ENCODE measurements at places on chromosomes 2 and 18.
A peak's percentile ranks its signal among the peaks of the same experiment; 100 is the strongest.

DNA sequence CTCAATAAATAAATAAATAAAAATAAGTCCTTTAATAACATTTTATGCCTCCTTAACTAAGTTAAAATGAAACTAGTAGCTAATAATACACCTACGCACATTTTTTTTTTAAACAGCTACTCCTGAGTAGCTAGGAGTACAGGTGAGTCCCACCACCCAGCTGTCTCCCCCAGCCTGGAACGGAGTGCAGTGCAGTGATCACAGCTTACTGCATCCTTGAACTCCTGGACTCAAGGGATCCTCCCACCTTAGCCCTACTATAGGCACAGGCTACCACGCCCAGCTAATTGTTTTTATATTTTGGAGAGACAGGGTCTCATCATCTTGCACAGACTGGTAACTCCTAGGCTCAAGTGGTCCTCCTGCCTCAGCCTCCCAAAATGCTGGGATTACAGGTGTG is 28.4 kb downstream of the YWHAQ start:
- H3K4me3 ChIP-seq = no peak overlapping the region
- no peaks in the 10 kb centered on the region for H3K4me1 ChIP-seq
- H3K27ac ChIP-seq = no peak overlapping the region
- H3K36me3 ChIP-seq = no peaks in the 10 kb centered on the region

DNA sequence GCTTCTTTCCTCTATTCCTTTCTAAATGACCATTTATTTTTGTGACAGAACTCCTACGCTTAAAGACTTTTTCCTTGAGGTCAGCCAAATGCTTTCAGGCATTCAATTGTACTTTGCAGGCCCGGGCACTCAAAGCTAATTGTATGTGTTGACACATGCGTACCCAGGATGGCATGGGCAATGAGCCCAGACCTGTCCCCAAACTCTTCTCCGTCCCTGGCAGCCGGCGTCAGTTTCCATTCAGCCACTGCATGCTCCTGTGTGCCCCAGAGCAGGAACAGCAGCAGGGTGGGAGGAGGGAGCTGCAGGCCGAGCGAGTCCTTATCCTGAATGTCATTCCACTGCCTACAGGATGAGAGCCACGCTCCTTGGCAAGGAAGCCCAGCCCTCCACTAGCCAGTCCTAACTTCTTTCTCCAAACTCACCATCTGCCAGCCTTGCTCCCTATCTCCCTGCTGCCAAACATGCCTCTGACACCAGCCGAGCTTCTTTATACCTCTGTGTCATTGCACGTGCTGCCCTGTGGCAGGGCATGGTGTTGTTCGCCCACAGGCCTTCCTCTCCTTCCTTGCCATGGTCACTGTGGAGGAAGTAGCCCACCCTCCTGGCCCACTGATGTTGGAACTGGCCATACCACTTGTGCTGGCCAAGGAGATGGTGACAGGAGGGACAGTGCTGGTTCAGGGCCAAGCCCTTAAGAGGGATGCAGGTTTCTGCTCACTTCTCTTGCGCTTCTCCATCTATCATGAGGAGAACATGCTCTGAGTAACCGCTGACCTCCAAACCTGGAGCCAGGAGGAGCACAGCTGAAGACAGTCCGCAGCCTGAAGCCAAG is 116.9 kb upstream of the FHL2 start:
- no peak overlapping the region for H3K27ac ChIP-seq
- H3K27me3 ChIP-seq = no peaks in the 10 kb centered on the region
- DNase-seq = no peak
- peaks cover under 1% of the 10 kb centered on the region for H3K4me1 ChIP-seq
- H3K4me3 ChIP-seq = no peak overlapping the region

DNA sequence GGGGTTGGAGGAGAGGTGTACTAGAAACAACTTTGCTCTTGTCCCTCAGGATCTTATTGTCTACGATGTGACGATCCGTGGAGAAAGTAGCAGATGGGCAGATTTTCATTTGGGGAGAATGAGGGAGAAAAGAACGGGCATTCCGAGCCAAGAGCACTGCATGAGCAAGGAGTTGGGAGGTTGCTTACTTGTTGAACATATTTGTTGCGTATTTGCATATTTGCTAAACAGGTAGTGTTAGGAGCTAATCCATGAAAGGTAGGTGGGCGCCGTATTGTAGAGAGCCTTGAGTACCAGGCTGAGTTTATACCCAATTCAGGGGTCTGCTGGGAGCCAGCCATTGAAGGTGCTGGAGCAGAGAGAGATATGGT is 490 bp downstream of the BCS1L start:
- H3K27ac ChIP-seq = no peak overlapping the region
- H3K36me3 ChIP-seq = peaks cover 17% of the 10 kb centered on the region
- H3K27me3 ChIP-seq = no peaks in the 10 kb centered on the region
- no peak for DNase-seq
- H3K4me3 ChIP-seq = no peak overlapping the region
- H3K4me1 ChIP-seq = peaks cover 3% of the 10 kb centered on the region

GRCh38 chr2:236193026-236193425 is 24.8 kb upstream of the GBX2 start:
- no peaks in the 10 kb centered on the region for H3K27me3 ChIP-seq
- H3K4me1 ChIP-seq = no peaks in the 10 kb centered on the region
- DNase-seq = no peak
- no peak overlapping the region for H3K4me3 ChIP-seq
- H3K36me3 ChIP-seq = no peaks in the 10 kb centered on the region

- DNase-seq = no peak
- H3K27ac ChIP-seq = no peak overlapping the region
These were observed 60.3 kb upstream of the RPL31 start for GRCh38 chr2:100941646-100942240.

DNA sequence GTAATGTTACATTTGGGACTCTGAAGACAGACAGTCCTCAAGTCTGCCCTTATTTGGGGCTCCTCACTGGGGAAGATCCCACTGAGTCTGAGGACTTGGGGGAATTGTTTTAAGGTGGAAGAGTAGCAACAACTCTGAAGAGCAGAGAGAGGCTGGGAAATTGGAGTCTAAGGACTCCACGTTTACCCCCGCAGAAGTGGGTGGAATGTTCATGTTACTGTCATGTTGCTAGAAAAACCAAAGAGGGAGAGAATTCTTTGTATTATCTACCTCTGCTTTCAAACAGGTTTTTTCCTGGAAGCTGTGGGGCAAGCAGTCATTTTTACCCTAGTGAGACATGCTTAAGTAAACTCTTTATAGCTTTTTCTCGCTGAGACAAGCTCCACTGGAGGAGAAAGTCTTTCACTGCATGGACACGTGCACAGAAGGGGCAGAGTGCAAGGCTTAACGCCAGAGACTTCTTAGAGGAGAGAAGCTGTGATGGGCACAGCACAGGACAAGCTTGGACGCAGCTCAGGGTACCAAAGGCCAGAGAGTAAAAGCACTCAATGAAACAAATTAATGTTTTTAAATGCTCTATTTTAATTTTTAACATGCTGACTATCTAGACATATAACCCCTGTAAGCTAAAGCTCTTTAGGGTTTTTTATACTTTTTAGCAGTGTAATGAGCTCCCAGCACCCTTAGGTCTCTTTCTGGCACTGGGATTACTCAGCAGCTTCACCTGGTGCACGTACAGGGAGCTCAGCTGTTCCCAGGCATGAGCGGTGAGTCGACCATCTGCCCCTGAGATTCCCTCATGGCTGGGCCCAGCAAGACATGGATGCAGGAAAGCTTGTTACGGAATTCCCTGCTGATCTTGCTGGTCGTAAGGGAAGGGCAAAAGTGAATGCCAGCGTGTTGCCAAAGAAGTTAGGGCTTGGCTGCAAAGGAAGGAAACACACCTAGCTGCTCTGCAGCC is 54.5 kb upstream of the BIN1 start:
- H3K4me3 ChIP-seq = no peak overlapping the region
- DNase-seq = peak; percentile 68
- H3K36me3 ChIP-seq = no peaks in the 10 kb centered on the region
- peak overlapping the region; percentile 35 for H3K27ac ChIP-seq
- no peaks in the 10 kb centered on the region for H3K27me3 ChIP-seq

GRCh38 chr2:6864923-6865345 is 773 bp downstream of the CMPK2 start:
- DNase-seq = no peak
- H3K4me1 ChIP-seq = peaks cover 6% of the 10 kb centered on the region
- H3K27me3 ChIP-seq = no peaks in the 10 kb centered on the region
- peak overlapping the region; percentile 65 for H3K27ac ChIP-seq
- peak overlapping the region; percentile 78 for H3K4me3 ChIP-seq
- peaks cover 17% of the 10 kb centered on the region for H3K36me3 ChIP-seq

GRCh38 chr2:109322111-109322510 is 193.1 kb downstream of the SH3RF3 start:
- DNase-seq = peak; percentile 28
- H3K4me1 ChIP-seq = peaks cover 14% of the 10 kb centered on the region
- H3K36me3 ChIP-seq = no peaks in the 10 kb centered on the region
- peaks cover 23% of the 10 kb centered on the region for H3K27me3 ChIP-seq

GRCh38 chr2:82314836-82315472 is 2010.4 kb upstream of the LRRTM1 start:
- H3K36me3 ChIP-seq = no peaks in the 10 kb centered on the region
- H3K27me3 ChIP-seq = no peaks in the 10 kb centered on the region
- DNase-seq = no peak
- H3K4me3 ChIP-seq = no peak overlapping the region

GRCh38 chr2:160534996-160535395 is 41.4 kb upstream of the RBMS1 start:
- DNase-seq = no peak
- H3K4me1 ChIP-seq = no peaks in the 10 kb centered on the region
- H3K27me3 ChIP-seq = no peaks in the 10 kb centered on the region
- no peak overlapping the region for H3K4me3 ChIP-seq

DNA sequence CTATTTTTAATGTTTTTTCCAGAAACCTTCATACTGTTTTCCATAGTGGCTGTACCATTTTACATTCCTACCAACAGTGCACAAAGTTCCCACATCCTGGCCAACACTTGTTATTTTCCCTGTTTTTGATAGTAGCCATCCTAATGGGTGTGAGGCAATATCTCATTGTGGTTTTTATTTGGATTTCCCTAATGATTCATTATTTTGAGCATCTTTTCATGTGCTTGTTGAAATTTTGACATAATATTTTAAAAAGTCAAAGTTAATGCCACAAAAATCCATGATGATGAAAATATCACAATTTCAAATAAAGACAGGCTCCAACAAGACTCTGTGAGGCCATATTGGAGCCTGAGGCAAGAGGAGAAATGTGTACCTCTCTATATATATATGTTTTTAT is 50.2 kb downstream of the VWA3B start:
- DNase-seq = no peak
- H3K27me3 ChIP-seq = no peaks in the 10 kb centered on the region
- H3K36me3 ChIP-seq = no peaks in the 10 kb centered on the region
- no peak overlapping the region for H3K4me3 ChIP-seq
- H3K27ac ChIP-seq = no peak overlapping the region

- no peak overlapping the region for H3K27ac ChIP-seq
- no peaks in the 10 kb centered on the region for H3K36me3 ChIP-seq
- no peak for DNase-seq
- H3K27me3 ChIP-seq = no peaks in the 10 kb centered on the region
These were observed 131.5 kb downstream of the PPP1R1C start for GRCh38 chr2:182117196-182117595.

DNA sequence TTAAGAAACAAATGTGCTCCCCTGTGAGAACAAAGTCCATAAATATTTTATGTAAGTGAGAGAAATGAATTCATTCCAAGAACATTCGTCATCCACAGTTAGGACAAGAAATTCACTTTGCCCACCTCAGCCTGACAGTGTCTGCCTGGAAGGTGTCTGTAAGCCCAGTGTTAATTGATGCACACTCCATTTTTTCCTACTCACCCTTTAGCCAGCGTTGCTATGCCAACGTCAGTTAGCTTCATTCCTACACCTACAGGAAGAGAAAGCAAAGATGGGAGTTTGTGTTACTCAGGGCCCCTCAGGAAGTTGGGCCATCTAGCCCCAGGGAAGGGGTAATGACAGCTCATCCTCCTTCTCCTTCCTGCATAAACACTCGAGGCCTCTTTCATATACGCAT is 131.0 kb downstream of the ALPK2 start:
- no peak overlapping the region for H3K4me3 ChIP-seq
- no peaks in the 10 kb centered on the region for H3K36me3 ChIP-seq
- H3K27ac ChIP-seq = no peak overlapping the region
- no peak for DNase-seq
- H3K27me3 ChIP-seq = no peaks in the 10 kb centered on the region
- no peaks in the 10 kb centered on the region for H3K4me1 ChIP-seq

DNA sequence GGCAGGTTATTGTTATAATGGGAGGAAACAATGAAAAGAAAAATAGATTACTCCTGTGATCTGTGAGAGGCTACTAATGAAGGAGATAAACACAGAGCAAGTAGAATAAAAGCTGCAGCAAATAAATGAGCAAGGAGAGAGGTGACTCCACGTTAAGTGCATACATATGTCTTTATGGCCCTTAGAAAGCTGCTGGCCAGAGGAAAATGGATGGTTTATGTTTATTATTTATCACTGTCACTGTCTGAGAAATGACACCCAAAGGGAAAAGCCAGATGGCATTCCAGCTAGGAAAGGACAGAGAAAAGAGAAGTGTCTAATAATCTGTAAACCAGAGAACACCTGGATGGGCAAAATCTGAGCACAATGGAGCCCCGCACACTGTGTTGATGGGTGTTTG is 122.9 kb upstream of the DDX18 start:
- H3K4me1 ChIP-seq = no peaks in the 10 kb centered on the region
- H3K27me3 ChIP-seq = no peaks in the 10 kb centered on the region
- DNase-seq = no peak
- H3K27ac ChIP-seq = no peak overlapping the region

DNA sequence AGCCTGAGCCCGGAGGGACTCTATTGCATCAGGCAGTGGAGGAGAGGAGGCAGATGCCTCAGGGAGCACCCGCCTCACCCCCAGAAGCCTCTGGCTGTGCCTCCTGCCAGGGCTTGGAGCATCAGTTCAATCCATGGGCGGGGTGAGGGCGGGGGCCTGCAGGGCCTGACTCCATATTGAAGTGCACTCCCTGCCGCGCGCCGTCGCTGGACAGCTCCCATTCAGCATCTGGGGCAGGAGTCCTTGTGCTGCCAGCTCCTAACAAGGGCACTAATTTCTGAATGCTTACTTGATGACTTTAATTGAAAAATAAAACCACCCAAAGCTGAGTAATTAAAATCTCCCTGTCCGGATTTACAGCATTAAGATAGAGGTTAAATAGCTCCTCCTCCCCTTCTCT is 23.8 kb downstream of the C1QL2 start:
- H3K4me1 ChIP-seq = no peaks in the 10 kb centered on the region
- H3K27ac ChIP-seq = no peak overlapping the region
- peaks cover 8% of the 10 kb centered on the region for H3K27me3 ChIP-seq
- no peak for DNase-seq
- H3K4me3 ChIP-seq = no peak overlapping the region

- no peaks in the 10 kb centered on the region for H3K4me1 ChIP-seq
- no peak overlapping the region for H3K4me3 ChIP-seq
- H3K27me3 ChIP-seq = no peaks in the 10 kb centered on the region
- H3K27ac ChIP-seq = no peak overlapping the region
- DNase-seq = no peak
- H3K36me3 ChIP-seq = peaks cover 3% of the 10 kb centered on the region
These were observed 46.0 kb downstream of the SLC66A2 start for GRCh38 chr18:79905389-79905911.

- H3K4me1 ChIP-seq = no peaks in the 10 kb centered on the region
- DNase-seq = no peak
- no peaks in the 10 kb centered on the region for H3K36me3 ChIP-seq
- no peaks in the 10 kb centered on the region for H3K27me3 ChIP-seq
- no peak overlapping the region for H3K27ac ChIP-seq
These were observed 104.7 kb upstream of the PKDCC start for GRCh38 chr2:41943159-41943558.
